COLO829 (cell line): ENCODE measurements at places on chromosomes 12 and 14.

GRCh38 chr12:116465856-116466255 lies 93.3 kb upstream of the MAP1LC3B2 start:
- DNase-seq = no peak

DNA sequence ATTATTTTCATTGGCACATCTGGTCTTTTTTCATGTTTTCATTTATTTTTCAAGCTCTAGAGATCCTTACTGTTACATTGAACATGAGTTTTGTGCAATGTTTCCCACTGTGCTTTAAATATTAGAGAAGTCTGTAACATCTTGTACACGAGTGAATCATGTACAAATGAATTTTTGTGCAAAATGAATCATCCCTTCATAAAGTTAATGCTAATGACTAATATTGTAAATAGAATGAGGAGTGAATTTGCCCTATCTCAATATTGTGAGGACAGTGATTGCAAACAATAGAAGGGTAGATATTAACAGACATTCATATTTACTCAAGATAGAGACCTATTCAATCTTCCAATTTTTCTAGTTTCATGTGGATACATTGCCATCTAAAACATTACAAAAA lies 463.3 kb upstream of the FOXG1 start:
- no peak for DNase-seq

GRCh38 chr12:67593041-67593440 lies 55.5 kb upstream of the DYRK2 start:
- peak; percentile 28 for DNase-seq

DNA sequence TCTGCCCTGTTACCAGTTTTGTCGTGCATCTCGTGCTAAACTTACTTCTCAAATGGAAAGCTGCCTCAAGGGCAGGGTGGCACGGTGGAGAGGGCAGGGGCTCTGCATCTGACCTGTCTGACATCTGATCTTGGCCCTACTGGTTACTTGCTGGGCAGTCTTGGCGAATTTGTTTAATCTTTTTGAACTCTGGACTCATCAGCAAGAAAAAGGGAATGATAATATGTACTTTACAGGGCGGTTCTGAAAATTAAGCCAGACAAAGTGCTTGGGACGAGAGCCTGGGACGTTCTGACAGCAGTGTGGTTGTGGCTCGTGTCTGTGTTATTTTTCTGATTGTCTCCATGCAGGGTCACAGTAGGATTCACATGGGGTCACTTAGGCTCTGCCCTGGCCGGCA lies 659.3 kb downstream of the VRK1 start:
- DNase-seq = no peak

GRCh38 chr14:71474301-71475265 lies 457.6 kb upstream of the RGS6 start:
- DNase-seq = no peak

- DNase-seq = no peak
Measured at GRCh38 chr12:81949416-81949815, 190.3 kb upstream of the PPFIA2 start.

- no peak for DNase-seq
Measured at GRCh38 chr14:26597071-26597588, 703 bp downstream of the NOVA1 start.

GRCh38 chr14:49954171-49954631 lies 61.3 kb downstream of the ARF6 start:
- DNase-seq = no peak

GRCh38 chr12:10701843-10702242 lies 21.3 kb downstream of the YBX3 start:
- DNase-seq = no peak

- no peak for DNase-seq
Measured at GRCh38 chr12:110513842-110514241, 11.7 kb downstream of the RAD9B start.

GRCh38 chr12:126773012-126773411 lies 1494.0 kb upstream of the TMEM132C start:
- DNase-seq = no peak
